ENCODE measurements at places on chromosomes 6 and 20. TPM values are rescaled to one million over a fixed set of nuclear protein-coding genes. Genes with fewer than 3 reads are reported as not detected.

The SAPCD1 gene
- total RNA-seq = 1.2 TPM

The UST gene
- total RNA-seq = 47.7 TPM

The SLC17A1 gene
- total RNA-seq = not detected

The IYD gene
- total RNA-seq = not detected

The MAPK13 gene
- 16.4 TPM for total RNA-seq

The CTSA gene
- total RNA-seq = 108 TPM

Data from smooth muscle cell of the umbilical artery (primary cell).